Fibroblast of lung (primary cell): ENCODE measurements at places on chromosomes 13 and 19. TPM values are rescaled to one million over a fixed set of nuclear protein-coding genes. Genes with fewer than 3 reads are reported as not detected.

NUFIP1 gene
- 3.3 and 3.5 TPM in 2 replicates for total RNA-seq

CYP4F2 gene
- total RNA-seq = not detected in 2 replicates

CLDND2 gene
- total RNA-seq = not detected in 2 replicates

S1PR4 gene
- not detected in 2 replicates for total RNA-seq

MPV17L2 gene
- total RNA-seq = 4.1 and 4.6 TPM in 2 replicates

LILRA1 gene
- total RNA-seq = not detected in 2 replicates

TJP3 gene
- not detected in 2 replicates for total RNA-seq

GAPDHS gene
- total RNA-seq = not detected in 2 replicates

CEACAM16 gene
- under 0.01 TPM in 1 of 2 replicates, not detected in the other for total RNA-seq

APOE gene
- 35.0 and 339 TPM in 2 replicates for total RNA-seq

SIGLEC9 gene
- not detected in 2 replicates for total RNA-seq

ONECUT3 gene
- total RNA-seq = not detected in 2 replicates

ZNF420 gene
- total RNA-seq = 14.1 and 16.5 TPM in 2 replicates

ZNF296 gene
- total RNA-seq = not detected in 2 replicates

SIGLEC5 gene
- not detected in 2 replicates for total RNA-seq

URAD gene
- not detected in 2 replicates for total RNA-seq

RDH8 gene
- total RNA-seq = not detected in 2 replicates

GARIN5A gene
- 0.51 and 0.66 TPM in 2 replicates for total RNA-seq

CGB1 gene
- total RNA-seq = not detected in 2 replicates

PSG6 gene
- total RNA-seq = 0.17 TPM in 1 of 2 replicates, not detected in the other

ZNF610 gene
- total RNA-seq = 3.3 and 5.3 TPM in 2 replicates

LILRB1 gene
- not detected in 2 replicates for total RNA-seq

SBK2 gene
- not detected in 2 replicates for total RNA-seq

MZT1 gene
- 6.4 and 12.9 TPM in 2 replicates for total RNA-seq

NDFIP2 gene
- total RNA-seq = 35.2 and 39.1 TPM in 2 replicates

ZNF486 gene
- 4.1 and 4.6 TPM in 2 replicates for total RNA-seq

TLE6 gene
- 0.51 and 1.7 TPM in 2 replicates for total RNA-seq

RXFP2 gene
- not detected in 2 replicates for total RNA-seq

ZNF628 gene
- 0.77 and 1.3 TPM in 2 replicates for total RNA-seq

LILRB2 gene
- not detected in 2 replicates for total RNA-seq

TEX101 gene
- total RNA-seq = not detected in 2 replicates

TNFSF13B gene
- 4.8 and 5.4 TPM in 2 replicates for total RNA-seq

SCAF1 gene
- total RNA-seq = 7.4 and 11.9 TPM in 2 replicates

TRPC4 gene
- 1.7 and 2.6 TPM in 2 replicates for total RNA-seq

CGB3 gene
- total RNA-seq = not detected in 2 replicates

FAM124A gene
- total RNA-seq = 2.6 and 4.8 TPM in 2 replicates

PRKD2 gene
- total RNA-seq = 8.2 and 11.6 TPM in 2 replicates

CAPN12 gene
- 0.26 and 0.50 TPM in 2 replicates for total RNA-seq

IZUMO1 gene
- total RNA-seq = not detected in 2 replicates

DAND5 gene
- not detected in 2 replicates for total RNA-seq

ATXN8OS gene
- total RNA-seq = not detected in 2 replicates

KCNN4 gene
- total RNA-seq = 0.26 and 0.83 TPM in 2 replicates

MARCHF2 gene
- total RNA-seq = 57.5 and 90.8 TPM in 2 replicates

MISP3 gene
- 0.77 and 0.83 TPM in 2 replicates for total RNA-seq

PRTN3 gene
- total RNA-seq = not detected in 2 replicates

NFIX gene
- total RNA-seq = 55.2 and 74.8 TPM in 2 replicates

FARSA gene
- 38.6 and 49.6 TPM in 2 replicates for total RNA-seq

CEACAM8 gene
- total RNA-seq = not detected in 2 replicates

SLC15A1 gene
- total RNA-seq = not detected in 2 replicates
